Fibroblast of the conjunctiva (primary cell): ENCODE measurements at places on chromosomes 3 and 15.

DNA sequence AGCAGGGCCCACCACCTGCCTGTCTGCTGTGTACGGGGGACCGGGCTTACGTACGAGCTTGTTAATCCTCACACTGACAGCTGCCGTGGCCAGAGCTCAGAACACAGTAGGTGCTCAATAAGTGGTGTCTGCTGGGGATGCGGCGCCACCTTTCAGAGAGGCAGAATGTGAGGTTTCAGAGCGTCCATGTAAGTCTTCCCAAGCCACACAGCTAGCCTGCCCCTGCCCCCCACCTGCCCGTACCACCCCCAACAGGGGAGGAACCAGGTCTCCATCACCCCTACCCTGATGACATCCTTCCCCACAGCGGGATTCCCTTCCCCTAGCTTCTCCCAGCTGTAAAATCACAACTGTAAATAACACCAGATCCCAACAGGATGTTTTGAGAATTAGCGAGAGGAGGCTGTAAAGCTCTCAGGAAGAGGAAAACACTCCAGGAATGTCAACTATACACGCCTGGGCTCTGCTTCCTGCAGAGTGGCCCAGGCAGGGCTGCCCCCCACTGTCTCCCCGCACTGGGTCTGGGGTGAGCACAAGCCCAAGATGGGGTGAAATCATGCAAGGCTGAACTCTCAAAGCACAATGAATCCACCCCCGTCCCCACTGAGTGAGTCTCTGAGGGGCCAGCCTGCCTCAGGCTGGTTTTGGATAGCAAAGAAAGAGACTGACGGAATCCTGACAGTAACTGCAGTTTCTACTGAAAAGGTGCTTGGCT lies 250.1 kb upstream of the LYSMD4 start:
- DNase-seq: no peak

DNA sequence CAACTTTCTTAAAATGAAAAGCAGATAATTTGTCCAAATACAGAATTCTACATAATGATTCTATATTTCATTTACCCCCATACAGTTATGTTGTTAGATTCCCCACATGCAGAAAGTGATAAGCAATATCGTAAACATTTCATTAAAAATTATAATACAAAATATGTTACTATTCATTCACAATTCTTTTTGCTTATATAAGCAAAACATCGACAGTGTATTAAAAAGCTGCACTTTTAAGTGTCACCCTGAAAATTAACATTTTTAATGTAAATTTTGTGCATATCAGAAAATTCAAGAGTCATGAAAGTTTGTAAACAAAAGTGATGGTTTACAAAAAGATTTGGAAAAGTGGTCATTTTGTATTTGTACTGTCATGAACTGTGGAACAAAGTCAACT lies 19.2 kb downstream of the TMEM212 start:
- DNase-seq: no peak

DNA sequence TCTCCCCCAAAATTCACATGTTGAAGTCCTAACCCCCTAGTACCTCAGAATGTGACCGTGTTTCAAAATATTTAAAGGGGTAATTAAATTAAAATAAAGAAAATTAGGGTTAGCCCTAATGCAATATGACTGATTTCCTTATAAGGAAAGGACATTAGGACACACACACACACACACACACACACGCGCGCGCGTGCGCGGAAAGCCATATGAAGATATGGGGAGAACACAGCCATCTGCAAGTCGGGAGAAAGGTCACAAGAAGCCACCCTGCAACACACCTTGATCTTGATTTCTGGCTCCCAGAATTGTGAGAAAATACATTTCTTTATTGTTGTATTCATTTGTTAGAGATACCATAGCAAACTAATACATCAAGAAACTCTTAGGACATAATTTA lies 54.6 kb upstream of the STXBP5L start:
- DNase-seq: no peak

- DNase-seq: no peak
Measured at GRCh38 chr3:194989241-194989640, 281.7 kb downstream of the XXYLT1 start.

DNA sequence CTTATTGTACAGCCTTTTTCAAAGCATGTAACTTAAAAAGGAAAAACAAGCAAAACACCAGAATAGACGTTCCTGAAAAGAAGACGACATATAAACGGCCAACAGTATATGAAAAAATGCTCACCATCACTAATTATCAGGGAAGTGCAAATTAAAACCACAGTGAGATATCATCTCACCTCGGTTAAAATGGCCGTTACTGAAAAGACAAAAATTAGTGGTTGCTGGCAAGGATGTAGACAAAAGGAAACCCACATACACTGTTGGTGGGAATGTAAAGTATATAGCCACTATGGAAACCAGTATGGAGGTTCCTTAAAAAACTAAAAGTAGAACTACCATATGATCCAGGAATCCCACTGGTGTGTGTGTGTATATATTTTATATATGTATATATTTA lies 64.5 kb upstream of the MLF1 start:
- no peak for DNase-seq

- no peak for DNase-seq
Measured at GRCh38 chr3:175311946-175312345, 452.8 kb downstream of the NAALADL2 start.

DNA sequence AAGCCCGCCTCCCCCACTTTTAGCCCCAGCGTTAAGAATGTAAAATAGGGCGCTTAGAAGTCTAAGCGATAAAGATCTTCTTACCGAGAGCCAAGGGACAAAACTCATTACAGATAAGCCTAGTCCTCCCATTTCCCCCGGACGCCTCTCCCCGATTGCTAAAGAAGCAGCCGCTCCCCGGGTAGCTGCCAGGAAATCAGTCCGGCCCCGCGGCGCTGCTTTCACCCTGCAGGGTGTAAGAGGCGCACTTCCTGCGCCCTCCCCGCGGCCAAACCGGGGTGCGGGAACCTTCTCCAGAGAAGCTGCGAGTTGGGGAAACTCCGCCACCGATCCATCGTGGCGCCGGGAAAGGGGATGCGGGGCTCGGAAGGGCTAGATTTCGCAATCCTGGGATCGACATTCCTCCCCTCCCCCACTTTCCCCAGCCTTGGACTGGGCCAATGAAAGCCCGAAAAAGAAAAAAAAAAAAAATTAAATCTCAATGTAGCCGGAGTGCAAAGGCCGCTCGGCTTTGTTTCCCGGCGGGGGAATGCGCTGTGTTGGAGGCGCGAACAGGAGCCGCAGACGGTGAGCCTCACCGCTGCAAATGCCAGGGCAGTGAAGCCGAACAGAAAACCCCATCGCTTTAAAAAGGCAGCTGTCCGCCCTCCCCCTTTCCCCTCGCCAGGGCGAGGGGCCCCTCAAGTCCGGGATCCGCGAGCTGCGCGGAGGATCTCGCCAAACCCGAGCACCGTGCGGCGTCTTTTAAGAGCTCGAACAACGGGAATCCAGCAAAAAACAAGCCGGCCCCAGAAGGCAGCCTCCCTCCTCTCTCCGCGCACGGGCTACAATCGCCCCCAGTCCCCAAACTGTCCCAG lies 626 bp upstream of the PTPRG start:
- peak; percentile 74 for DNase-seq

DNA sequence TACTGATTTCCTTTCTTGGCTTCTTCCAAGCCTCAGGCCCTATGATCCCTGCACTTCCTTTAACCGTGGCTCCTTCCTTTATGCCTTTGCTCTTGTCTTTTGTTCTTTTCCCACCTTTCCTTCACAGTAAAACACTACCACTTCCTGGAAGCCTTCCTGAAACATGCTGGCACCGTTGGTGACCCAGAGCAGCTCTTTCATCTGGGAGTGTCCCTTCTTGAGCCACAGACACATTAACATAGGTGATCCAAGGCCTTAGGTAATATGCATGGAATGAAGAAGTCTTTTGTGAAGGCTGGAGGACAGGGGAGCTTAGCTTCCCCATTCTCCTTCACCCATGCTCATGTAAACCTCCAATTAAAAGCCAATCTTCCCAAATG lies 39.4 kb downstream of the AMOTL2 start:
- DNase-seq: no peak
